IPS DF 6.9 (cell line): ENCODE measurements at places on chromosomes 4 and X.
A peak's percentile ranks its signal among the peaks of the same experiment; 100 is the strongest.

- no peaks in the 10 kb centered on the region for H3K4me1 ChIP-seq
- peaks cover 4% of the 10 kb centered on the region; the same call in 1 of the 2 replicates for H3K36me3 ChIP-seq
- no peak for DNase-seq
- no peak overlapping the region for H3K27ac ChIP-seq
- H3K27me3 ChIP-seq: no peaks in the 10 kb centered on the region
Observed at GRCh38 chrX:2629316-2630007, 61.6 kb upstream of the CD99 start.

DNA sequence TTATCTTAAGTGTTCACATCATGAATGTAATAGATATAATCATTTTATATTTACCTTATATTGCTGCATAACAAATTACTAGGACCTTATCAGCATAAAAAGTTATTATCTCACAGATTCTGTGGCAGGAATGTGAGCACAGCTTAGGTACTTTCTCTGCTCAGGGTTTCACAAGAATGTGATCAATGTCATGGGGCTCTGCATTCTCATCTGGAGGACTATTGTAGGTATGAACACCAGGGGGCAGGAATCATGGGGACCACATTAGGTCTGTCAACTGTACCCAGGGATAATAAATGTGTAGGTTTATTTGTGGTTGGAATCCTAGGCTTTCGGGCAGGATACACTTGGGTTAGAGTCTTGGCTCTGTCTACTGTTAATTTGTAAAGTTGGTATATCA, 519.2 kb downstream of the ARAP2 start:
- H3K27me3 ChIP-seq: no peaks in the 10 kb centered on the region
- no peaks in the 10 kb centered on the region for H3K4me1 ChIP-seq
- H3K27ac ChIP-seq: no peak overlapping the region
- DNase-seq: peak; percentile 18

GRCh38 chr4:85995361-85995760, 364.5 kb downstream of the MAPK10 start:
- H3K4me1 ChIP-seq: no peaks in the 10 kb centered on the region
- H3K36me3 ChIP-seq: no peaks in the 10 kb centered on the region
- H3K27me3 ChIP-seq: no peaks in the 10 kb centered on the region
- DNase-seq: no peak
- H3K27ac ChIP-seq: no peak overlapping the region

GRCh38 chr4:114600672-114601071, 2.1 kb downstream of the UGT8 start:
- H3K4me3 ChIP-seq: no peak overlapping the region
- H3K4me1 ChIP-seq: peaks cover 3% of the 10 kb centered on the region
- H3K27ac ChIP-seq: no peak overlapping the region
- DNase-seq: no peak

DNA sequence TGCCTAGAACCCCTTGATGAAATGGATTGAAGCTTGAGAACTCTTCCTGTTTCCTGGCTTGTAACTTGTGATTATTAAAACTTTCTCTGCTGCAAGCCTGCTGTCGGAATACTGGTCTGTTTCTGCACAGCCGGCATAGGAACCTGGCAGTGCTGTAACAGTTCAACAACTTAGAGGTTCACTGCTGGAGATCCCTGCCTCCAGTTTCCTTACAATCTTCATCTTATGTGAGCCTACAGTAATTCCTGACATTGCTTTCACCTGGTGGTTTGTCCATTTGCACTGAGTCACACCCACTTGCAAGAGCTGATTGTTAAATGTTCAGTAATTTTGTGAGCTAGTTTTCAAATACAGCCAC, 1.3 kb upstream of the SEPSECS start:
- DNase-seq: no peak
- no peak overlapping the region for H3K27ac ChIP-seq
- H3K4me3 ChIP-seq: no peak overlapping the region
- no peaks in the 10 kb centered on the region; the same call in 1 of the 2 replicates for H3K36me3 ChIP-seq
- no peaks in the 10 kb centered on the region for H3K4me1 ChIP-seq

GRCh38 chr4:171340258-171340657, 472.9 kb upstream of the GALNTL6 start:
- no peaks in the 10 kb centered on the region for H3K27me3 ChIP-seq
- no peak overlapping the region for H3K4me3 ChIP-seq
- DNase-seq: no peak
- H3K27ac ChIP-seq: no peak overlapping the region

DNA sequence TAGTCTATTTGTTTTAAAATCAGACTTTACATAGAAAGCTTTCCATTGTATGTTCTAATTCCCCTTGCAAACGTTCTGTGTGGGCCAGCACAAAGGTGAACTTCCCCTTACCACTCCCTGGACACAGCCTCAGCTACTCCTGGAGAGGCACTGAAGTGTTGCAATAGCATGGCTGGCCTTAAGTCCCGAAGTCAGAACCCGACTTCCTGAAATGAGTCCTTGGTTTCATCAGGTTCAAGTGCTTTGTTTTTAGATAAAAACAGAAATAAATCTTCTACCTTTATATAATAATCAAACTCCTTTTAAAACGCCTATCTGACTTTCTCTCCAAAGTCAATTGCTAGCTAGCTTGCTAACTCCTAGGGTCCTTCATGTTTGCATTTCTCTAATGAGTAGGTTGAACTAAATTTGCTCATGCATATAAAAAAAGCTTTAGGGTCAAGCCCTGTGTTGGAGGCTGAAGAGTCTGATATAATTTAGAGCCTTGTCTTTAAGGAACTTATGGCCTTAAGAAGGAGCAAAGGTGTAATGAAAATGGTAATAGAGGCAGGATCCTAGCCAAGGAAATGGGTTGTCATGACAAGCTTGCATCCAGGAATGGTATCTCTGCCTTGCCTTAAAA, 9.0 kb downstream of the BMP3 start:
- no peaks in the 10 kb centered on the region for H3K27me3 ChIP-seq
- no peak overlapping the region for H3K4me3 ChIP-seq
- DNase-seq: no peak
- H3K4me1 ChIP-seq: no peaks in the 10 kb centered on the region

DNA sequence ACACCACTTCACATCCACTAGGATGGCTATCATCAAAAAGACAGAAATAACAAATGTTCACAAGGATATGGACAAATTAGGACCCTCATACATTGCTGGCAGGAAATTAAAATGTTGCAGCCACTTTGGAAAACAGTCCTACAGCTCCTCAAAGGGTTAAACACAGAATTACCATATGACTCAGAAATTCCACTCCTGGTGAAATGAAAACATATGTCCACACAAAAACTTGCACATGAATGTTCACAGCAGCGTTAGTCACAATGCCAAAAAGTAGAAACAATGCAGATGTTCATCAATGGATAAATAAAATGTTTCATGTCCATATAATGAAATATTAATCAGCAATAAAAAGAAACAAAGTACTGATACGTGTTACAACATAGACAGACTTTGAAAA, 15.1 kb downstream of the S100G start:
- H3K4me1 ChIP-seq: no peaks in the 10 kb centered on the region
- no peak overlapping the region for H3K27ac ChIP-seq
- H3K4me3 ChIP-seq: no peak overlapping the region
- H3K36me3 ChIP-seq: no peaks in the 10 kb centered on the region
- no peak for DNase-seq
- H3K27me3 ChIP-seq: no peaks in the 10 kb centered on the region

GRCh38 chr4:24769571-24769970, 25.8 kb upstream of the SOD3 start:
- no peaks in the 10 kb centered on the region for H3K27me3 ChIP-seq
- DNase-seq: no peak
- no peak overlapping the region for H3K4me3 ChIP-seq
- no peak overlapping the region for H3K27ac ChIP-seq
